ENCODE measurements at places on chromosomes 6 and 20. TPM values are rescaled to one million over a fixed set of nuclear protein-coding genes. Genes with fewer than 3 reads are reported as not detected.

- DNase-seq = no peak
Observed at GRCh38 chr20:54848262-54848661, 372.9 kb downstream of the DOK5 start.

- DNase-seq = no peak
Observed at GRCh38 chr20:33490023-33490933, at the start of gene CBFA2T2. Gene CBFA2T2 (plus strand): TSS chr20:33490096. CDS start chr20:33490268, 172 bp downstream.

GRCh38 chr6:132960720-132961119 is 146.4 kb downstream of the RPS12 start:
- no peak for DNase-seq

The HLA-DPB1 gene
- total RNA-seq = 19.8 TPM

The REM1 gene
- total RNA-seq = 10.2 TPM

Data from uterus (tissue), 4 donors.